ENCODE measurements at places on chromosomes 7 and 10.

DNA sequence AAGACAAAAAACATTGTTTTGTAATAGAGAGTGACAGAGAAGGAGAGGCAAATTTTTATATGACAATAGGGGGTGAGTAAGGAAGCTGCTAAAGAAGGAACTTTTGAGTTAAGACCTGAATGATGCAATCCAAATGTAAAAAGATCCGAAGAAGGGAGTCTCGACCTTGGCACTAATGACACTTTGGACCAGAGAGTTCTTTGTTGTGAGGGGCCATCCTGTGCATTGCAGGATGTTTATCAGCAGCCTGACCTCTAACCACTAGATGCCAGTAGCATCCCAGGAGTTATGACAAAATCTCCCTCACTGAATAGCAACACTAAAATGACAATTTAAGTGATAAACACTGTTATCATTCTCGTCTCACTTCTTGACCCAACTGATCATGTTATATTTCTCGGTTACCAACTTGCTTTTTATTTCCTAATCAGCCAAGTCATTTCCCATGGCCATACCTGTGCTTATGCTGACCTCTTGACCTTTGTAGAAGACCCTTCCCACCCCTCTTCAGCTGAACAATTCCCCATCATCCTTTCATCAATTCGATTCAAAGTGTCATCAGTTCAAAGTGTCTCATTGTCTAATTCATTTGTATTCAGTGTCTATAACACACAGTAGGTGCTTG lies 30.0 kb downstream of the DGKI start:
- no peak for DNase-seq

DNA sequence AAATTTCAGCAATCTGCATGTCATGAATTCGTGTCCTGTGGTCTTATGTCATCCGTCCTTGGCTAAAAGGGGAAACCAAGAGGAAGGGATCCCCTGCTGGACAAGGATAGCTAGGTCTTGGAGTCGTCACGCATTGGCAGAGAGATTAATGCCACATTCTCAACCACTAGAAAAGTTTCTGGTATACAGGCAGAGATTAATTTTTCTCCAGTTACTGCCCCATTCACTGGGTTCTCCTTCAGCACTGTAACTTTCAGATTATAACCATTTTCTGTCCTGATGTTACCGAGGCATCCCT lies 1060.6 kb upstream of the AUTS2 start:
- no peak for DNase-seq

GRCh38 chr10:35598379-35598778 lies 6.8 kb upstream of the GJD4 start:
- DNase-seq, result peak; percentile 35

GRCh38 chr10:126060261-126060931 lies 164.0 kb downstream of the FANK1 start:
- no peak for DNase-seq

DNA sequence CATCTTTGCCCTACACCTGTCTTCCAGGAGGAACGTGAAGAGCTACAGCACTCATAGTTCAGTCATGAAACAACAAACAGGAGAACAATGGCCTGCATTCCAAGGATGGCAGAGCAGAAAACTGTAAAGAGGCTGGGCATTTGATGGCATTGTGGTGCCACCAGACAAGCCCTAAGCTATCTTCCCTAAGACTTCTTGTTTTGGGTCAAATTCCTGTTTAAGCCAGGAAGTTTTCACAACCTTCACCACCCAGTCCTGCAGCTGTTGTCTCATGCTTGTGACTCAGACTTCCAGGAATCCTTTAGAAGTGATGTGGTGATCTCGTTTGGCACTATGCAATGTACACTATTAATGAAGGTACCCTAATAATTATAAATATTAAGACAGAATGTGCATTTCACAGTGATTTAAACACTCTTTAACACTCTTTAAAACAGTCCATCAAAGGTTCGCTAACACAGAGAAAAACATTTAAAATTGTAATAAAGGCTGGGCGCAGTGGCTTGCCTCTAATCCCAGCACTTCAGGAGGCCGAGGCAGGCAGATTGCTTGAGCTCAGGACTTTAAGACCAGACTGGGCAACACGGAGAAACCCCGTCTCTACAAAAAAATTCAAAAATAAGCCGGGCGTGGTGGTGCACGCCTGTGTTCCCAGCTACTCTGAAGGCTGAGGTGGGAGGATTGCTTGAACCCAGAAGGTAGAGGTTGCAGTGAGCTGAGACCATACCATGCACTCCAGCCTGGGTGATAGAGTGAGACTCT lies 2.7 kb upstream of the HERPUD2 start:
- DNase-seq, result no peak
